ENCODE measurements at places on chromosomes 4 and X. TPM values are rescaled to one million over a fixed set of nuclear protein-coding genes. Genes with fewer than 3 reads are reported as not detected.

Gene LAS1L
- 29.8 TPM for total RNA-seq

Gene H2BW2
- total RNA-seq, result not detected

Gene GPR50
- total RNA-seq, result 0.26 TPM

Gene MAB21L2
- total RNA-seq, result 1.0 TPM

Gene HTN1
- total RNA-seq, result not detected

Gene RHOH
- 0.67 TPM for total RNA-seq

Gene ELF4
- 1.4 TPM for total RNA-seq

Gene EXOC1L
- total RNA-seq, result not detected

Gene ZNF157
- not detected for total RNA-seq

Gene HGFAC
- 1.9 TPM for total RNA-seq

Gene FAM184B
- total RNA-seq, result 0.89 TPM

Gene MAOB
- 0.82 TPM for total RNA-seq

Gene CXXC4
- 29.5 TPM for total RNA-seq

Gene MAGED4
- total RNA-seq, result 49.4 TPM

Gene AASDH
- 7.6 TPM for total RNA-seq

Gene FAM47E
- 1.4 TPM for total RNA-seq

Gene ATOH1
- not detected for total RNA-seq

Gene HEPH
- 55.8 TPM for total RNA-seq

Gene SPANXA1
- total RNA-seq, result not detected

Gene SPP1
- not detected for total RNA-seq

Gene PHF8
- 13.9 TPM for total RNA-seq

Gene ETDA
- not detected for total RNA-seq

Gene HDX
- 7.9 TPM for total RNA-seq

Gene DRP2
- 1.9 TPM for total RNA-seq

Gene AKAP14
- not detected for total RNA-seq

Gene ATP1B4
- not detected for total RNA-seq

Gene TRPC3
- 4.3 TPM for total RNA-seq

Gene CENPE
- total RNA-seq, result 16.8 TPM

Gene SULT1B1
- total RNA-seq, result 1.6 TPM

Gene RAB39B
- 0.38 TPM for total RNA-seq

Gene DSPP
- 0.46 TPM for total RNA-seq

Gene ASB9
- not detected for total RNA-seq

Gene YY2
- 4.3 TPM for total RNA-seq
